ENCODE measurements at places on chromosomes 11 and 22.

GRCh38 chr11:7571640-7572000 is 57.8 kb downstream of the PPFIBP2 start:
- no peak for DNase-seq

DNA sequence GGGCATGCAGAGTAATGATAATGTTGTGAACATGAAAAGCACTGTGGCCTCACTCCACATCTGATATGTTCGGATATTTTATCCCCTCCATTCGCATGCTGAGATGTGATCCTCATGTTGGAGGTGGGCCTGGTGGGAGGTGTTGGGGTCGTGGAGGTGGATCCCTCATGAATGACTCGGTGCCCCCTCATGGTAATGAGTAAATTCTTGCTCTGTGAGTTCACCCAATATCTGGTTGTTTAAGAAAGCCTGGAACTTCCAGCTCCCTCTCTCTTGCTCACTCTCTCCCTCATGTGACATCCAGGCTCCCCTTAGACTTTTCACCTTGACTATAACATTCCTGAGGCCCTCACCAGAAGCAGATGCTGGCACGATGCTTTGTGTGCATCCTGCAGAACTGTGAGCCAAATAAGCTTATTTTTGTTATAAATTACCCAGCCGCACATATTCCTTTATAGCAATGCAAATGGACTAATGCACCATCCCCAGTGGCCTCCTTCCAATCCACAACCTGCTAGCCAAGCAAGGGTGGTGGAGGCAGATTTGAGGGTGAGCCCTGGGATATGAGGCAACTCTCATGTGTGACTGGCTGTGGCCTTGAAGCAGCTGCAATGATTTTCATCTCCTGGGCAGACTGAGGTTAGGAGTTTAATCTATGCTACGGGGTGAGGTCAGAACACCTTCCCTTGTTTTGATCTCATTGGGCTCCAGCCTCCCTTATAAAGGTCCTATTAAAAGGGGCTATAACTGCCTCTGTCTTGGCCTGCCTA is 276.5 kb downstream of the ETS1 start:
- DNase-seq: no peak

GRCh38 chr11:115077740-115078139 is 399.4 kb downstream of the NXPE2 start:
- no peak for DNase-seq

- no peak for DNase-seq
These were observed 5.6 kb upstream of the ZBED4 start for GRCh38 chr22:49847751-49848689.

DNA sequence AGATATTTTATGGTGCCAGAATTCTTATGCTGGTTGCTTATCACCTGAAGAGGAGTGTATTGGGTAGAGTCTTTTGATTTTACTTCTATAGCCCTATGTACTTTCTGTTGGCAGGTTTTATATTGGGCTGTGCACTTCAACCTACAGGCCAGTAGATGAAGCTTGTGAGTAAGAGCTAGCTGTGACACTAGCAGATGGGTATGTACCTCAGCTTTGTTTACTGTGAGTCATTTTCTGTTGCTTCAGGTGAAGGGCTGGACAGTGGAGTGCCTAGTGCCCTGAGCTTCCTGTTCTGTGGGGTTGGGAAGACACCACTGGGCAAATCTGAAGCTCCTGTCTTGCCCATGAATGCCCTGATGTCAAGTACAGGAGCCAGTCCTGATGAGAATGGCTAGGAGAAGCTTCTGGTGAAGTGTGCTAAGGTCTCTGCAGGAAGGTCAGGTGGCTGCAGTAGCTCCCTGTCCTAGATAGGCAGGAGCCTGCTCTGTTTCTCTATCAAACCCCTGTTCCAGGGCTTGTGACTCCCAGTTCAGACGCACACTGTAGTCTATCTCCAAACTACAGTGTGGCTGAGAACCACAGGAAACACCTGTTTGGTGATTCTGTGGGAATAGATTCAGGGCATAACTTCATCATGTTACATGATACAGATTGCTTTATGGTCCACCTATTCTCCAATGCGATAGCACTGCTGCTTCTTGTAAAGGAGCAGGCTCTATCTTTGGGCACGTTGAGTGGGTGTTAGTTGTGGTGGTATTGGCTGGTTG is 755.7 kb downstream of the KCNA4 start:
- no peak for DNase-seq

GRCh38 chr11:58893899-58894298 is 45.4 kb upstream of the GLYATL1 start:
- DNase-seq: no peak

- DNase-seq: no peak
These were observed 36.8 kb upstream of the GRIA4 start for GRCh38 chr11:105573091-105573490.

- no peak for DNase-seq
These were observed 50.3 kb downstream of the MICAL2 start for GRCh38 chr11:12160680-12161079.

GRCh38 chr22:22166941-22167713 is 77.5 kb upstream of the VPREB1 start:
- no peak for DNase-seq

GRCh38 chr22:34427436-34427835 is 507.2 kb upstream of the LARGE1 start:
- no peak for DNase-seq

GRCh38 chr11:119754656-119755355 is 25.8 kb upstream of the NECTIN1 start:
- no peak for DNase-seq

- DNase-seq: no peak
These were observed 7.0 kb downstream of the EMID1 start for GRCh38 chr22:29212743-29213142.

DNA sequence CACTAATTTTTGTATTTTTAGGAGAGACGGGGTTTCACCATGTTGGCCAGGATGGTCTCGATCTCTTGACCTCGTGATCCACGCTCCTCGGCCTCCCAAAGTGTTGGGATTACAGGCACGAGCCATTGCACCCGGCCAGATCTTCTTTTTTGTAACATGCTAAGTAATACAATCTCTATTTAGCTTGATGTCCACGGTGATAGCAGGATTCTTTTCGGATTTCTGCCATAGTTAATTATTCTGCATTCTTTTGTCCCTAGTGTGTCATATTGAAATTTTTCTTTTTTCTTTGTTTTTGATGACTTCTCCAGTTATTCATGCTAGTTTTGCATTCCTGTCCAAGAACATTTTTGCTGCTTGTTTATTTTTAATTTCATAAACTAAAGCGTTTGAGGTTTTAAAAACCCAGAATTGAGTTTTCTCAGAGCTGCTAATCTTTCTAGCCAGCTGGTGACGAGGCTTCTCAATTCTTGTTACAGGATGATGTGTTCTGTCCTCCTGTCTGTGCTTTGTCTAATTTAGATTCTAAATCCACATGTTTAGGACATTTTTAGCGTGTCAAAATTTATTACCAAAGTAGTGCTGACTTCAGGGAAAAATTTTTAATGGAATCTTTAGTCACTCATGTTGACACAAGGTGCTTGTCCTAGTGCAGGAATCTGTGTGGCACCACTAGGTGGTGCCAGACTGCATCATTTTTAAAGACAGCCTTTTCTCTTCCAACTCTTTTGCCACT is 21.8 kb downstream of the NF2 start:
- no peak for DNase-seq

GRCh38 chr11:126817096-126817495 is 183.5 kb downstream of the KIRREL3 start:
- no peak for DNase-seq

DNA sequence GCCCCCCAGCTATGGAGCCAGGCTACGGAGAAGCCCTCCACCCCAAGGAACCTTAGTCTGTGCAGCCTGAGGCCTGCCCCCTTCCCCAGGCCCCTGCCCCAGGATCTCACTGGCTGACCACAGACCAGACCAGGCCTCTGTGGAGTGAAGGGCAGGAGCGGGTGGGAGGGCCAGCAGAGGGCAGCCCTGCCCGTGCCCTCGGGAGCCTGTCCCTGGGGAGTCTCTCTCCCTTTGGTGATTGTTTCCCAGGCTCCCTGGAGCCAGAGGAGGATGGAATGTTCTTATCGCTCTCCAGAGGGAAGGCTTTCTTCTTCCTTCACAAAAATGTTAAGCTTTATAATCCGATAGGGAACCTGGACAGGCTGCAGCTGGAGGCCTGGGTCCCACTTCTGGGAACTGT is 455.3 kb downstream of the SOX6 start:
- no peak for DNase-seq

GRCh38 chr11:70506658-70506970 is 108.3 kb downstream of the CTTN start:
- DNase-seq: no peak

DNA sequence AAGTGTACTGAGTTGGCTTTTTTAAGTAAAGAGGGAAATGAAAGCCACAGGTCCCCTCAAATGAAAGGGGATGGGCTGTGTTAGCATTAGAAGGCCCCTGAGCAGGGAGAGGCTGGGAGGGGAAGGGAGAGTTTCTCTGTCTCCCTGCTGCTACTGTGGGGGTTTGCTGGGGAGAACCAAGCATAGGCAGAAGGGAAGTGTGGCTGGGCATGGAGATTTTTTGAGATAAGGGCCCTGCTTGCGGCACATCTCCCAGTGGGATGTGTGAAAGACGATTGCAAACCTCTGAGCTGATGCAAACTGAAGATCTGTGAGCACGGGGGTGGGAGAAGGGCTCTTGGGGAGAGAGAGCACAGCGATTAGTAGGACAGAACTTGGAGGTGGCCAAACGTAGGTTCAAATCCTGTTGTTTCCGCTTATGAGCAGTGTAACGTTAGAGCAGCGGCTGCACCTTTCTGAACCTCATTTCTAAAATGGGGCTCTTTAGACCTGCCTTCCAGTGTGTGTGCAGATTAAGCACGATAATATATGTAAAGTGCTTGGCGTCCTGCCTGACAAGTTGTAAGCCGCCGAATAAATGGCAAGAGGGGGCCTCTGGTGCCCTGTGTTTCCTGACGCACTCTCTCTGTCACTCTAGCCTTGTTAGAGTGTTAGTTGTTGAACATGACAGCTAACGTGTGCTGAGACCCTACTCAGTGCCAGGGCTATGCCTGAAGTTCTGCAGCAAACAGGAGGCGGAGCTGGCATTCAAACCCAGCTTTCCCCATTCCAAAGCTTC is 122.3 kb downstream of the GRIK4 start:
- DNase-seq: no peak

GRCh38 chr11:67695606-67696005 is 21.2 kb upstream of the ALDH3B2 start:
- no peak for DNase-seq

- DNase-seq: no peak
These were observed 206.9 kb downstream of the SOX6 start for GRCh38 chr11:16149476-16149875.

DNA sequence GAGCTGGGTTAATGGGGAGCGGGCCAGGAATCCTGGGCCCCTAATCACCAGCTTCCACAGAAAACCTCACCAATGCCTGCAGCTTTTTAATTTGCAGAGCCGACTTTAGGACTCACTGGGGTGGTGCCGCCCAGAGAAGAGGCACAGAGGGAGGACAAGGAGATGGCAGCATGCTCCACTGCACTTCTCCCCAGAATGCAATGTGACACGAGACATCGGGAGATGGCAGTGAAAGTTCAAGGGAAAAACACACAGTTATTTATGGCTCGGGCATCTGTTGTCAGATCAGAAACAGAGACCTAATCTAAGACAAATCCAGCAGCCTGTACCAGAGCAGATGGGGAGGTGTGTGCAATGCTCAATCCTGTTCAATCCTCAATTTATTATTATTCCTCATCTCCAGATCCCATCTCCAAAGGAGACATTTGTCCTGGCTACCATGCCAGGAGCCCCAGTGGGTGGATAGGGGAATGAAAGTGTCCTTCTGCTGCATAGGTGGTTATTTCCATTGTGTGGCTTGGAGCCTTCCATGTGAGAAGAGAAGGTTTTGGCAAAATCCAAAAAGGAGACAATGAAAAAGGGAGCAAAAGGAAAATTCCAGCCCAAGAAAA is 250.0 kb downstream of the NXPE2 start:
- DNase-seq: no peak

GRCh38 chr11:8025123-8025522 is 38.0 kb downstream of the EIF3F start:
- DNase-seq: no peak

- DNase-seq: no peak
These were observed 1081.6 kb downstream of the BRD1 start for GRCh38 chr22:48745842-48746788.

- no peak for DNase-seq
These were observed 44.5 kb downstream of the GALNT18 start for GRCh38 chr11:11577251-11577855.

DNA sequence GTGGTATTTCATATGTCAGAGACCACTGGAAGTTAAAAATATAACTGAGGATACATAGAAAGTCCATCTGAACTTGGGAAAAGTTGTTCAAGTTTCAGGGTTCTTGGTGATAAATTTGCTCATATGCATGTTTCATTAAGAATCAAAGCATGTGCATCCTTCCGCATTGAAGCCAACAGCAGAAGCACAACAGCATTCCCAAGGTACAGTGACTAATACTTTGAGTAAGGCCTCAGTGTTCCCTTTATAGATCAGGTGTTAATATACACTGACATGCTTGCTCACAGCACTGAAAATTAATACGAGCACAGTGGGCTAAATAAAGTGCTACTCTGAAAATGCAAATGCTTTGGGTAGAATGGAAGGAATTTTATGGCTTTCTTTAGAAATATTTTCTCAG is 691.1 kb downstream of the METTL15 start:
- no peak for DNase-seq

DNA sequence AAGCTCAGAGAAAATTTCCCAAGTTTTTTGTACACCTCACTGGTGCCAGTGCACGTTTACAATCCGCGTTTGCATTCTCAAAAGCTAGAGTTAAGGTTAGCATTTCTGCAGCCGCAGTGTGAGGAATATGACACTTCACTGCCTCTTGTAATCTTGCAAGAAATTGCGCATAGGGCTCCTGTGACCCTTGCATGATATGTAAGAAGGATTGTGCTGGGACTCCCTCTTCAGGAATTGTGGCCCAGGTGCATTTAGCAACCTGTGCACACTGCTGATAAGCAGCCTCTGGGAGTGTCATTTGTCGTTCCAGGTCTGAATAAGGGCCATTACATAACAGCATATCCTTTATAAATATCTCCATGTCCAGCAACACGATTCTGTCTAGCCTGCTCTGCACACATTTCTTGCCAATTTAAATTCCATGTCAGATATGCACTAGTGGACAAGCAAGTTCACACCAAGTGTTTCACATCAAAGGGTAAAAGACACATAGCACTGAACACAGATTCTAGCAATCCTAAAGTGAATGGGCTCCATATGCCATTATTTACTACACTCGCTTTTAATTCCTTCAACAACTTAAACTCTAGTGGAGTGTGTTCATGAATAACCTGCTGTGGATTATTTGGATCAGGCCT is 69.2 kb upstream of the INCENP start:
- no peak for DNase-seq

DNA sequence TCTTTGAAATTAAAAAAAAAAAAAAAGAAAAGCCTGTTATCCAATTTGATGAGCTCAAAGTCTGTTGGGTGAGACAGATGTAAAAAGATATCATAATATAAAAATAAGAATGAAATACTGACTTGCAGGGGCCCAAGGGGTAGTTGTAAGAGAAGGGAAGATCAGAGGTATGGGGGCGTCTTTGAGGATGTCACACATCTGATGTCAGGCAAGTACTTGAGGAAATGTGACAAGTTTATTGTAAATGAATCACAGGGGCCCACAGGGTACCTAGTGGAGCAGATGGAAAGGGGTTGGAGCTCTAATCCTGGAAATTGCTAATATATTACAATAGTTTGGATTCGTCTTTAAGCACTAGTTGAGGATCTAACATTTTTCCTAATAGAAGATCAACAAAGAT is 131.6 kb downstream of the MAML2 start:
- no peak for DNase-seq

- no peak for DNase-seq
These were observed 31.6 kb downstream of the MAFF start for GRCh38 chr22:38233427-38233826.
